Activated CD4-positive, CD25-positive, alpha-beta regulatory T cell treated with anti-CD3 and anti-CD28 coated beads, Interleukin-2, amount 50 U/mL, for 72 hours (primary cell): ENCODE measurements at places on chromosomes 3 and 15.

- DNase-seq = no peak
Observed at GRCh38 chr15:33675246-33675645, 293.1 kb upstream of the CHRM5 start.

DNA sequence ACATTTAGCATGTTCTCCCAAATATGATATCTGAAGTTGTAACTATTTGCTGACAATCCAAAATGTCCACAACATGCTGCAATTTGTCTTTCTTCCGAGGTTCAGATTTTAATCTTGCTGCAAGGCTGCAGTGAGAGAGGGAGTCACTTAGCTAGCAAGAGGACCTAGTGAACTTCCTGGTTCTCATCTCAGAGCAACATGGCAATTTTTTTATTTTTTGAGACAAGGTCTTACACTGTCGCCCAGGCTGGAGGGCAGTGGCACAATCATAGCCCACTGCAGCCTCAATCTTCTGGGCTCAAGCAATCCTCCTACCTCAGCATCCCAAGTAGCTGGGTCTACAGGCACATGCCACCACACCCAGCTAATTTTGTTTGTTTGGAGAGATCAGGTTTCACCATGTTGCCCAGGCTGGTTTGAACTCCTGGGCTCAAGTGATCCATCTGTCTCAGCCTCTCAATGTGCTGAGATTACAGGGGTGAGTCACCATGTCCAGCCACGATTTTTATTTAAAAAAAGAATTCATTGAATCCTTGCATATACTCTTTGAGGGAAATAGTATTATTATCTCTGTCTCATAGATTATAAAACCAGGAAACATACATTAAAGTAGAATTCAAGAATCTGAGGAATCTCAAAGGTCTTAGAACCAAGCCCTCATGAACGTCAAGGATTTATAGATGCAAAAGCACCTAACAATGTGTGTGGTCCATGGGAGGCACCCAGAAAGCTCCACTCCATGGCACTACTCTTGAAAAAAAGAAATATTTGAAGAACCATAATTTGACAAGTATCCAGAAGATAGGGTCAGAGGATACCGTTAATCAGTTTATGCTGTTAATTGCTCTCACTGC is 9.1 kb downstream of the HDC start:
- no peak for DNase-seq

GRCh38 chr3:106326941-106327695 is 458.3 kb upstream of the CBLB start:
- no peak for DNase-seq

- DNase-seq = no peak
Observed at GRCh38 chr3:37956723-37957538, 33.7 kb upstream of the VILL start.

DNA sequence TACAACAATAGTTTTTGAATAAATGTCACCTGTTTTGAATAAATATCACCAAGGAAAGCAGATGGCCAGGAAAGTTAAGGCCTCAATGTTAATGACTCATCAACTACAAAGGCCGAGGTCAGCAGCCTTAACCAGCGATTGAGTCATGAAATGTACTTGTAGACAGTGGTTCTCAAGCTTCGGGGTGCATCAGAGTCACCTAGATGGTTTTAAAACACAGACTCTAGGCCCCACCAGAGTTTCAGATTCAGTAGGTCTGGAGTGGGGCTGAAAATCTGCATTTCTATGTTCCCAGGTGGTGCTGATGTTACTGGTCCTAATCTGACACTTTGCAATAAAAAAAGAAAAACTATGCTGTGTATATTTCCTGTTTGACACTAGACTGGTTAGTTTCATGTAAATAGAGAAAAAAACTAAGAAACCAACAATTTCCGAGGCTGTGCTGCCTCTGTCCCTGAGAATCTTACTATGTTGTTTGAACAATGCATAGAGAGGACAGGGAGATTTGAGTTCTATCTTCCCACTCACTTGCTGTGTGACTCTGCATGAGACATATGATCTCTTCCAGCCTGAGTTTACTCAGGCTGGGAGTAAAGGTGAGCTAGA is 9.8 kb downstream of the RAB27A start:
- DNase-seq = peak; percentile 43

- no peak for DNase-seq
Observed at GRCh38 chr15:65394936-65395335, 17.1 kb upstream of the IGDCC3 start.

DNA sequence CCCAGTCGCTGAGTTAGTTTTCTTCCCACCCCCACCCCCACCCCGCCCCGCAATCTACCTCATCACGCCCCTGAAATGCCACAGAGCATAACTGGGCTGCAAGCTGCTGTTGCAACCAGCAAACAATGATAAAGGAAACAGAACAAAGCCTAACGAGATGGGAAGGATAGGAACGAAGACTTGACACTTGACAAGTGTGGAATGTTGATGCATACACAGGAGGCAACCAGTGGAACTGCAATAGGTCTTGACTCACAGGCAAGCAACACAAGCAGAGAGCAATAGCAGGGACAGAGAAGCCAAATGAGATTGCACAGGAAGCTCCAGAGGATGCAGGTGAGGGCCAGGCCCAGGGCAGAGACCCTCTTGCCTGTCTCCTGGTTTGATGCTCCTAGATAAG is 225.9 kb downstream of the IGSF11 start:
- no peak for DNase-seq

GRCh38 chr3:164155400-164155799 is 922.9 kb downstream of the SI start:
- DNase-seq = no peak

GRCh38 chr3:181442066-181442465 is 269.7 kb upstream of the SOX2 start:
- DNase-seq = no peak

DNA sequence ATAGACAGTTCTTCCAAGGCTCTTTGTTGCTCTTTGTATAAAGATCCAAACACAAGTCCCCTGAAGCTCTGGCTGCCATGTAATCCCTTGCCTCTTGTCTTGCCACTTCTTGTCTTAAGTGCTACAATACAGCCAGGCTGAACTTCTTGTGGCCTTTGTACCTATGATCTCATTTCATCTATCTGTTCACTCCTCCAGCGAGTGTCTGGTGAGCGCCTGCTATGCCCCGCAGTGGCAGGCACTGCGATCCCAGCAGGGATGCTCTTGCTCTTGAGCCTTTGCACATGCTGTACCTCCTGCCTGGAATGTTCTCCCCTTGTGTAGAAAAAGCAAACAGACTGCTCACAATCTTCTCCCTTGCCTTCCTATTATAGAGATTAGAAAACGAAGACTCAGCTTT is 81.9 kb upstream of the ADPGK start:
- DNase-seq = no peak

DNA sequence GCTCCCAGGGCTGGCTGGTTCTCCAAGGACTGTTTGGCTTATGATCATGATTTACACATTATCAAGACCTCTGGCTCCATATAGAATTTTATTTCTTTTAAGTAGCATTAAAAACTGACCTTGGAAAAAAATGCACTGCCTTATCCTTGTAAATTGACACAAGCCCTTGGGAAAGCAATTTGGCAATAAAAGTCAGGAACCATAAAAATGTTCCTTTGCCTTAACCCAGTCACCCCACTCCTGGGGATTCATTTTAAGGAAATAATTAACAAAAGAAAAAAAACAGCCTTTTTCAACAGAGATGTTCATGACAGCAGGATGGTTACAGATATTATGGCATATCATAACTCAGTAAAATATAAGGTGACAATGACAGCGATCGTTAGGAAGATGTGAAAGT is 51.6 kb upstream of the NR2E3 start:
- DNase-seq = no peak

GRCh38 chr3:87733671-87734367 is 325.0 kb downstream of the CGGBP1 start:
- no peak for DNase-seq

DNA sequence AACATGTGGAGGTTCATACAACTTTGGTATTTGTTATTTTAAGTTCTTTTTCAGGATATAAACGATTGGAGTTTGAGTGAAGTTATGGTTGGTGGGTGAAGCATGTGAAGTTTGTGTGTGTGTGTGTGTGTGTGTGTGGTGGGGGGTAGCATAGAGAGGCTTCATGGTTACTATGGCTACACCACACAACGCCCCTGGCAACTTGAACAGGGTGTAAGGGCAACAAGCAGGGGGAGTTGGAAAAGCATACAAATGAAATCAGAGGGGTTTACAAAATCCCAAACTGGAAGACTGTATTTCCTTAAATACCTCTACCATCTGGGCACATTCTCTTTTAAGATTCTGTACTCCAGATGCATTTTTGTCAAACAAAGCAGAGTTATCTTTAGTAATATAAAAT is 207.5 kb downstream of the SV2B start:
- no peak for DNase-seq

DNA sequence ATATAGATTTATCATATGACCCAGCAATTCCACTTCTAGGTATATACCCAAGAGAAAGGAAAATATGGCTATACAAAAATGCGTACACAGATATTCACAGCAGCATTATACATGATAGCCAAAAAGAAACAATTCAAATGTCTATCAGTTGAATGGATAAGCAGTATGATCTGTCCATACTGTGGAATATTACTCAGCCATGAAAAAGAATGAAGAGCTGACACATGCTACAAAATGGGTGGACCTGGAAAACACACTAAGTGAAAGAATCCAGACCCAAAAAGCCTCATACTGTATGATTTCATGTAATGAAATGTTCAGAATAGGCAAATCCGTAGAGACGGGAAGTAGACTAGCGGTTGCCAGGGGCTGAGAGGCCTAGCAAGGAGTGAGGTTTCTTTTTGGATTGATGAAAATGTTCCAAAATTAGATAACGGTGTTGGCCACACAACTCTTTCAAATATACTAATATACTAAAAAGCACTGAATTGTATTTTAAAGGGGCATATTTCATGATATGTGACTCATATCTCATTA is 33.4 kb downstream of the FGD5 start:
- DNase-seq = no peak

DNA sequence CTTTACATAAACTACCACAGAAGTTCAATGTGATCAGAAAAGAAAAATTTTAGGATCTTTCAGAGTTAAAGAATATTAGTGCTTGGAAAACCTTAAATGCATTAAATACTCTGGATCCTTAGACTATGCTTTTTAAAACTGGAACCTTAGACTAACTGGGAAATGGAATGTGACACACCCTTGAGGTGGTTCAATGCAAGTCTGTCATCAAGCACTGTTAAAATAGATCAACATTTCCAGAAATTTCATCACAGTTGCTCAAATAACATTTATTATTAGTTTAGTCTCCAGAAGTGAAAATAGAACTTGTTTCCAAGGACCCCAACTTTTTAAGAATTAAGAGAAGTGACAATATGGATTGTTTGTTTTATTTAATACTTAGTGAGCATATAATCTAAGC is 71.8 kb downstream of the GAP43 start:
- no peak for DNase-seq

- DNase-seq = no peak
Observed at GRCh38 chr15:96234109-96234892, 96.2 kb upstream of the NR2F2 start.

- no peak for DNase-seq
Observed at GRCh38 chr3:194379651-194380050, 10.1 kb upstream of the LRRC15 start.

GRCh38 chr3:32816439-32817256 is 1.1 kb upstream of the TRIM71 start:
- peak; percentile 34 for DNase-seq

- no peak for DNase-seq
Observed at GRCh38 chr3:80770106-80771074, 991.1 kb downstream of the GBE1 start.

- DNase-seq = no peak
Observed at GRCh38 chr3:87771337-87772192, 287.2 kb downstream of the CGGBP1 start.

DNA sequence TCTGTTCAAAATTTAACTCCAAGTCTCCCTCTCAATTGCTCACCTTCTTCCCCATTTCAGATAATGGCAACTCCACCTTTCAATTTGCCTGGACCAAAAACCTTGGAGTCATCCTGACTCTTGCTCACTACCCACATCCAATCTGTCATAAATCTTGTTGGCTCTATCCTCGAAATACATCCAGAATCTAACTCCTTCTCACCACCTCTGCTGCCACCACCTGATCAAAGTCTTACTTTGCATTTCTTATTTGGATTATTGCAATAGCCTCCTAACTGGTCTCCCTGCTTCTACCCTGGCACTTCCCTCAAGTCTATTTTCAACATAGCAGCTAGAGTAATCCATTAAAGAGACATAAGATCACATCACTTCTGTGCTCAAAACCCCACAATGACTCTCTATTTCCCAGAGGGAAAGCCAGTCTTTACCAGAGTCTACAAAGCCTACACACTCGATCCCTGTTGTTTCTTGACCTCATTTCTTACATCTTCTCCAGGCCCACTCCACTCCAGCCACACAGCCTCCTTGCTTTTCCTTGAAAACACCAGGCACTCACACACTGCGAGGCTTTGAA is 86.6 kb downstream of the GPR156 start:
- no peak for DNase-seq

DNA sequence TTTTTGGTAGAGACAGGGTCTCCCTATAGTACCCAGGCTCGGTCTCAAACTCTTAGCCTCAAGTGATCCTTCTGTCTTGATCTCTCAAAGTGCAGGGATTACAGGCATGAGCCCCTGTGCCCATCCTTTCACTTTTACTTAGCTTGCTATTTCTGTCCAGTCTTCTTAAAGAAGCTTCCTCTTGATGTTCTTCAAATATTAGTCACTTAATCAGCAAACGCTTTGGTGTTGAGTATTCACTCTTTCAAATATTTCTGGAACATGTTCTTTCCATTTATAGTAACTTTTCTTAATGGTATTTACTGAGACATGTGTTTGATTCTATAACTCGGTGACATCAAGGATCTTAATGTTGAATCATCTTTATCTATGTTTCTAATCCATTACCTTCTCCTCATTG is 122.1 kb downstream of the CNTN6 start:
- DNase-seq = no peak

DNA sequence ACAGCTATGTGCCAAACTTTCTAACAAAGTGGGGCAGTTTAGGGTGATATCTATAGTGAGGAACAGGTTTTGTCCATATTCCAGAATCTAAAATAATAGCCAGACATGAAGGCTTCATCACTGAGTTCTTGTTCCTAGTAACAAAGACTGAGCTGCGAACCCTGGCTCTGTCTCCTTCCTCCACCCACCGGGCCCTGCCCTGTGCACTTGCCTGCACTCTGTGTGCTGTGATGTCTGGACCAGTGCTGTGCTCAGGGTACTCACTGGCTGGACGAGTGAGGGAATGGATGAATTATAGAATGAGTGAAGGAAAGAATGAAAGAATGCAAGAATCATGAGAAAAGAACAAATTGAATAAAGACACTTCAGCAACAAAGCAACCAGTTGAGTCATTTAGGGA is 8.9 kb upstream of the NMNAT3 start:
- no peak for DNase-seq

- no peak for DNase-seq
Observed at GRCh38 chr15:76983590-76984375, 11.1 kb upstream of the PSTPIP1 start.

GRCh38 chr3:65044401-65044800 is 356.6 kb upstream of the ADAMTS9 start:
- DNase-seq = no peak

- DNase-seq = no peak
Observed at GRCh38 chr3:13120289-13120927, 47.2 kb upstream of the IQSEC1 start.
